ENCODE measurements at places on chromosomes 6 and 20.

- no peak for DNase-seq
Measured at GRCh38 chr6:132213732-132214131, 187.5 kb downstream of the MOXD1 start.

DNA sequence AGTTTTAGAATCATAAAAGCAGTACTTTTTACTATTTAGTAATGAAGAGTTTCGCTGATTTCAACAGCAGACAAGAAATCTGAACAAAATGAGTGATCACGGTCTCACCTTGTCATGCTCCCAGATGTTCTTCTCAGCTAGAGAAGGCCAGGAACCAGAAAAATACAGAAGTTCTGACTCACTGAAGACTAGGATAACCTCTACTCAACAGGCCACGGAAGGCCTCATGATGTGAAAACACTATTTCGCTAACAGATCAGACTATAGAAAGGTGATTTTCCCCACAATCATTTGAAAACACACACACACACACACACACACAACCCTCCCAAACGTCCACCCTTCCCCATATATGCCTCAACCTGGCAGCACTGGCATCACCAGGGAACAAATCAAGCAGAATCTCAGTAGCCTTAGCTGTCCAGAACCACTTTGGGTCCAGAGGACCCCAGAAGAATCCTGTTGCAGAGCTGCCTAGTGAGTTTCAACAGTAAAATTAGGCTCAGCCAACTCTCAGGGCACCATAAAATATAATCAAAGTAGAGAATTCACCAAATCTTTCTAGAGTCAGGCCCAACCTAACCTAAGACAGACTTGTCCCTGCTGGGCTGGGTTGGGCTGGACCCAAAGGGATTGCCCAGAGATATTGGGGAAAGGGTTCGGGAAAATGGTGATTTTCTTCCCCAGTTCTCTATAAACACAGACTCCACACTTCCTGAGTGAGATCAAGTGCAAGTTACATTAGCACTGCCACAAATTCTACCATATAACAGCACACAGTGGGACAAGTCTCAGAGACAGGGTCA lies 7.9 kb downstream of the EXOC2 start:
- DNase-seq: no peak

DNA sequence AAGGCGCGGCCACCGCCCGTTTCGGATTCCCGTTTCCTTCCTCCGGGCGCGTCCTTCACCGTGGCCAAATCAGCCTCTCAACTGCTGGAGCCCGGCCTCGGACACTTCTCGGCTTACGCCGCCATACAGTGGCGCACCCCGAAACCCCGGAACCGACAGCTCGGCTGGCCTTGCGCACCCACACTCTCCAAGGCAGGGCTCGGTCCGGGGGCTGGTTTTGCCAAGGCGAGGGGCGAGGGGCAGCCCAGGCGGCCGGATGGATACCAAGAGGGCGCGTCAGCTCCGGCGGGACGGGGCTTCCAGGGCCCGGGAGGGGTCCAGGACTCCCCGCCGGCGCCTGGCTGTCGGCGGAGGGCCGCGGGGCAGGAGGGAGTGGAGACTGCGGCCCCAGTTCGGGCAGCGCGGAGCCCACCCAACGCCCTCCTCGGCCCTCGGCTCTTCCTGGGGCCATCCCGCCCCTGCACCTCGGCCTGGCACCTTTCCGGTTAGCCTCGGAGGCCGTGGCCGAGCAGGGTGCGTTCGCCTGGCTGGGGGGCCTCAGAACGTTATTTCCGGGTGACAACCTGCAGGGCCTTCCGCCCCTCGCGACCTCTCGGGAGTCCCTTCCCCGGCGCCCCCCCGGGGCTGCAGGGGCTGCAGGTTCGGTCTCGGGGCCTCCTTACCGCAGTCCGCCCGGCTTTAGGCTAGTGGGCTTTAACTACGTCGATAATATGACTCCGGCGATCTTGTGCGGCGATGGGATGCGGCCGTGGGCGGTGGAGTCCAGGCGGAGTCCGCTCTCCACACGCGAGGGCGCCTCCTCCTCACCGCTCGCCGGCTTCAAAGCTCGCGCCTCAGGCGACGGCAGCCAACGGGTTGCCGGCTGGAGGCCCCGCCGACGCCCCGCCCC lies 697 bp upstream of the CEP43 start:
- no peak for DNase-seq

GRCh38 chr20:54590856-54591255 lies 115.5 kb downstream of the DOK5 start:
- no peak for DNase-seq
